Effector CD4-positive, alpha-beta T cell (primary cell): ENCODE measurements at places on chromosomes 11 and 22.

- no peak for DNase-seq
Observed at GRCh38 chr11:27596802-27597201, 90.2 kb upstream of the LIN7C start.

DNA sequence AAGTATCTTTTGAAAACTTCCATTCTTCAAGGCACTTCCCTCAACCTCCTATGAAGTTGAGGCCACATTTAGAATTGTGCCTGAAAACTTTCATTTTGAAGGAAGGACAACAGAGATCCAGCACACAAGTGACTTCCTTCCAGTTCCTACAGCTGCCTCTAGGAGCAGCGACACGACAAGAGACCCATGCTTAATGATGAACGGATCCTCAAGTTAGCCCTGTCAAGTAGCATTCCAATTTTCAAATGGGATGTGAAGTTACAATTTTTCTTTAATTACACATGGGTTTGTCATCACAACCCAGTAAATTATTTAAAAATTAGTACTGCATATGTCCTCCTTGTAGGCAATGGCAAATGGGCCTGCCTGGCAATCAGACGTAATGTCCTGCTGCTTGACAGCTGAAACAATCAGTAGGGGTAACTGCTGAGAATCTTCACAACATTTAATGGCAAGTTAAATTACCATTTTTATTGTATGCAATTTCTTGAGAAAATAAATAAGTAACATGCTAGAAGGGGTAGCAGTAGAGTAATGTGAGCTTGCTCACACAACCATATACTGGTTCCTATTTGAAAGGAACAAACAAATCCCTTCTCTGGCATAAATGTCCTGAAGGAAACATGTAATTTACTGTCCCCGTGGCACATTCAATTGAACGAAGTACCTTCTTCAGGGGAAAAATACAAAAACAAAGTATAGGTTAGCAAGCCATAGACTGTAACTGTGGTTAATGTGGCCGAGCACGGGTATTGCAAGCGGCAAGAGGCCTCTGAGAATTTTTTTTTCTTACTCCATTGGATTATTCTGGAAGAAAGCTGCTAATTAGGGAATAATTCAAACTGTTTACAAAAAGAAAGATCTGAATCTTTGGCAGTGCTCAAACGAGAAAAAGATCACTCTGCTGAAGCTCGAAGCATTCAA, 288.3 kb downstream of the CADM1 start:
- no peak for DNase-seq

DNA sequence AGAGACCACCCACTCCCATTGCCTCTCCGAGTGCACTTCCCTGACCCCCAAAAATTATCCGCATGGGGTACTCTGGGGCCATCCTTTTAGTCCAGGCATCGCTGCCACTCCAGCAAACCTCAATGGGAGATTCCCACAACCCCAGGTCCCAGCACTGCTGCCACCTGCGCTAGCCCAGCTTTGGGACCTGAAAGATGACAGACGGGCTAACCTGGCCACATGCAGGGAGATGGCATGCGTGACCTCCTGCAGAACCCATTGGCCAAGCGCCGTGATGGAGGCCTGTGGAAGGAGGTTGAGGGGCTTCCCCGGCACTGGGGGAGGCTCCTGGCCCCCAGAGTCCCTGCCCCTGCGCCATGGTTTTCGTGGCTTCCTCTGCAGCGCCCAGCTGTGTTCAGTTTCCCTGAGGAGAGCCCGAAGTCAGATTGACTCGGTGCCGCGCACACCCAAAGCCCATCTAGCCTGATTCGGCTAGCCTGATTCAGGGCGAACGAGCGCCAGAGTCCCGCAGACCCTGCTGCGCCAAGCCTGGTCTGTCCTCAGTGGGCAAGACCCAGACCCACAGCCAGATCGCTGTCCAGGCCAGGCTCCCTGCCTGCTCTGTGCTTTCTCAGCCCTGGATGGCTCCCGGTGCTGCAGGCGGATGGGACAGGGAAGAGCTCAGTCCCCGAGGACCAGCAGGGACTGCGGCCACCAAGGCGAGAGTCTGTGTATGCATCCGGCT, 751 bp upstream of the WNT7B start:
- DNase-seq = no peak

GRCh38 chr11:75351791-75352587, 528 bp upstream of the ARRB1 start:
- peak; percentile 55 for DNase-seq
